Motor neuron (in vitro differentiated cells): ENCODE measurements at places on chromosomes 2 and 18.

DNA sequence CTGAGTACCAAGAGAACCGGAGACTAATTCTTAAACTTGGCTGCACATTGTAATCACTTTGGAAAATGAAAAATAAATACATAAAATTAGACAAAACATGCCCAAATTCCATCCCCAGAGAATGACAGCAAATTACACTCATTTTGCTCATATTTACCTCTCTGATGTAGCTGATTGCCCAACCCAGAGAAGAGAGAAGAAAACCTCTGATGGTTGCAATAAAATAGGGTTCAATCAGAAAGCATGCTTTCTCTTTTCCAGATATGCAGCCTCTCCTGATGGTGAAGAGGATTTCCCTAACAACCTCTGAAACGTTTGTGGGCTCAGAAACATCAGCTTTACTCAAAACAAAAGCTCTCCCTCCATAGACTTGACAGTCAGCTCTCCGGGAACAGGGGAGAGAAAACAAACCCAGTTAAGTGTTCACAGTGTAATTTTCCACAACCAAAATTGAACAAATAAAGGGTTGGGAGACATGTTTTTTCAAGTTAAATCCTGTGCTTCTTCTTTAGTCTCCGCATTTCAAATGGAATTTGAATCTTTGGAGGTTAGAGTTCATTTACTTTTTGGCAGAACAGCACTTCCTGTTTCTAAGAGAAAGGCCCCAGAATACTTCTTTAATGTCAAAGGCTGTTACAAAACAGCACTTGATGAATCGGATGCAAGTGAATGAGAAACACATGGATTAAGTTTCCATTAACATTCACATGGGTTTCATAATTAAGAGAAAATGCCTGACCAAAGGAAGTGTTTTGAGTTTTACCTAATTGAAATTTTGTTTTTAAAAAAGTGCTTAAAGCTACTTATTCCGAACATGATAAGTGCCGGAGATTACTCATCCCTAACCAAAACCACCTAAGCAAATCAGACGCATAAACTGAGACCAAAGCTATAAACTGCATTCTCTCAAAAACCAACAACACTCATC is 570.1 kb upstream of the SYT4 start:
- no peak for ATAC-seq

GRCh38 chr2:119592436-119592835 is 48.2 kb downstream of the CFAP221 start:
- no peak for ATAC-seq

GRCh38 chr18:50196261-50196660 is 1.3 kb upstream of the MYO5B start:
- no peak for ATAC-seq

DNA sequence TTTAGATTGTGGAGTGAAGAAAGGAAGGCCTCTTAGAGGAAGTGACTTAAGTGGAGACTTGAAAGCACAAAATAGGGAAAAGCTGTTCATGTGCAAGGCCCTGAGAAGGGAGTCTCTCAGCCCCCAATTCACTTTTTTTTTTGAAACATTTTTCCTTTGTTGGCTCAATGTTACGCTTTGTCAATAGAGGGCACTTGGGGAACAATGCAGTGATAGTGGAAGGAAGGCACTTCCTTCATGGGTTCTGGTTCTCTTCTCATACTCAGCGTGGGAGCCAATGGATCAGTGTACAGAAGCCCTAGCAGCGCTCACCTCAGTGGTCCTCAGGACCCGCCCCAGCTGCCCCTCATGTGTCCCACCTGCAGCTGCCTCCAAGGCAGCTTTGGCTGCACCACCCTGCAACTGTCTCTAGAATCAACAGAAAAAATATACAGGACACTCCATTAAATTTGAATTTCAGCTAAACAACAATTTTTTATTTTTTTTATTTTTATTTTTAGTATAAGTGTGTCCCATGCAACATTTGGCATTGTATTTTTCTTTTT is 8.6 kb upstream of the C2orf42 start:
- ATAC-seq, result no peak

DNA sequence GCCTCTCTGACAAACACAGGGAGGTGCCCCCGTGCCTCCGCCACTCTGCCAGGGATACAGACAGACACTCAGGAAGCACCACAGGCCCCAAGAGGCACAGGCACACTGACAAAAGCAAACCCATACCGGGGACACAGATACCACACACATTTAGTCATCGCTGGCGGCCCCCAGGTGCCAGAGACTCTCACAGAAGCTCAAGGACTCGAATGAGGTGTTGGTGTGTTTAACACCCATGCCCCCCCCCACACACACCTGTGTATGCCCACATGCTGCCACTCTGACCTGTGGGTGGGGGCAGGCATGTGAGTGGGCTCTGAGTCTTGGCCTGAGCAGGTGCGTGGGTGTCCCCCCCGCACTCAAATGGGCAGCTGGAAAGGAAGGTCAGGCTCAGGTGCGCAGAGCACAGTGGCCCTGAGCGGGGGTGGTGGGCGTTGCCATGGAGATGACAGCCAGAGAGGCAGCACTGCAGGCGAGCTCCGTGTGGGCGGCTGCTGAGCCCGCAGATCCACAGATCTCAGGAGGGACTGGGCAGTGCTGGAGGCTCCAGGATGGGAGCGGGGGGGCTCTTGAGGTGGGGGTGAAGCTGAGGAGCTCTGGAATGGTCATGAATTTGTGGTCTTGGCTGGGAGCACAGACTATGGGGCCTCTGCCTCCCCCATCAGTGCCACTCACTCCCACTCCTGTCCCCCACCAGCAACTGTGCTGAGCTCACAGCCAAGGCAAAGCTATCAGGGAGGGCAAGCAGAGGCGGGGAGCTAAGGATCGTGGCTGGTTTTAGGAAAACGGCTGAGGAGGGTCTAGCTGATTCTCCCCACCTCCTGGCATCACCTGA is 73.9 kb upstream of the TAF1B start:
- peak; percentile 67 for ATAC-seq

- no peak for ATAC-seq
These were observed 91.2 kb downstream of the NCKAP5 start for GRCh38 chr2:133476931-133477615.

GRCh38 chr2:74756356-74756890 is 77.5 kb upstream of the HK2 start:
- no peak for ATAC-seq

DNA sequence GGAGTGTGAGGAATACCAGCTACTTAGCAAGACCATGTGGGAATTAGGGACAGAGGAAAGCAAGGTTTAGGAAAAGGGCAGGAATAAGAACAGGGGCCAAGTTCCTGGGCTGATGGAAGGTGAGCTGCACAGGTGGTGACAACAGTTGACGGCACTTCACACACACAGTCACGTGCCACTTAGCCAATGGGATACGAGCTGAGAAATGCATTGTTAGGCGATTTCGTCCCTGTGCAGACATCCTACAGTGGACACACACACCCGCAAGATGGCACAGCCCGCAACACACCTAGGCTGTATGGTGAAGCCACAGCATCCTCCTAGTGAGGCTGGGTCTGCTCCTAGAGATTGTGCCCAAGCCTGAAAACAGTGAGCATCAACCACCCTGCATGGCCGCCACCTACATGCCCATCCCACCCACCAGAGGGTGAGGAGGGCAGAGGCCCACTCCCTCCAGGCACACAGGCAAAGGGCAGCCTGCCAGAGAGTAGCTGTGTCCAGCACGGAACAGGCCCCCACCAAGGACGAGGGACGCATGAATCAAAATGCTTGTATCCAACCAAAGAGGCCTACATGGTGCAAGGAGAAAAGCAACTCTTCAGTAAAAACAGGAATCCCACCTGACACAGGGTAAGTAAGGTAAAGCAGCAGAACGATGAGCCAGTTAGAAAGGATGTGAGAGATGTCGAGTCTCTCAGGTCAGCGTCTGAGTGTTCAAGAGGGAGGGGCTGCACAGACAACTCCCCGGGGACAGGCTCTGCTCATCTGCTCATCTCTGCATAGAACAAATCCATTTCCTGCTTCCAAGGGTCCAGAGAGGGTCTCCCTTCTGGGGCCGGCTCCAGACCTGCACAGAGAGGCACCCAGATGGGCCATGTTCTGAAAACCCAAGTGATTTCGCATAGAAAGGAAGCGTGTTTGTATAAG is 51.3 kb downstream of the ZNF516 start:
- ATAC-seq, result peak; percentile 78

- peak; percentile 82 for ATAC-seq
These were observed 92.2 kb upstream of the SEC11C start for GRCh38 chr18:59047321-59048047.

GRCh38 chr2:45273412-45274249 is 264.4 kb upstream of the SIX2 start:
- ATAC-seq, result no peak

DNA sequence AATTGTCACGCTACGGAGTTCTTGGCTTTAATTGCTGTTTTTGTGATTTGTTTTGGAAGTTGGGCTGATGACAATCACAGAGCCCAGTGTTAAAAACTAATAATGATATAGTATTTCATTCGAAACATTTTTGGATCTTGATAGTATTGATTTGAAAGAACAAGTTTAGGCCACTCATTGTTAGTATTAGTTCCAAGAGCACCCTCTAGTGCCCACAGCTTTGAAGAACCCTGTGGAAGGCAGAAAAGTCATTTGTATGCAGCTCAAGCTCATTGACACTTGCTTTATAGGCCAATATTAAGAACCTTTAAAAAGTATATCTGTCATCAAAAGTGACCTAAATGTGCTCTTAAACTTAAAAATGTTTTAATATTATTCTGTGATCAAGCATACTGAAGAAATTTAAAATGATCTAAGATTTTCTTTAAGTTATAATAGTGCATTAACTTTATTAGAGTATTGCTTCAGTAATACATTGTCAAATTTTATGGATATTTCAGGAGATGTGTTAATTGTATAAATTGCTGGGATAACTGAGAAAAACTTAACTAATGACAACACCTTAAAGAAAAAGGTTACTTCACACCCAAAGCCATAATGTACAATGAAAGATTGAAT is 191.0 kb downstream of the GRB14 start:
- peak; percentile 52 for ATAC-seq

GRCh38 chr2:85909005-85909404 is 20.2 kb upstream of the ST3GAL5 start:
- ATAC-seq, result no peak

DNA sequence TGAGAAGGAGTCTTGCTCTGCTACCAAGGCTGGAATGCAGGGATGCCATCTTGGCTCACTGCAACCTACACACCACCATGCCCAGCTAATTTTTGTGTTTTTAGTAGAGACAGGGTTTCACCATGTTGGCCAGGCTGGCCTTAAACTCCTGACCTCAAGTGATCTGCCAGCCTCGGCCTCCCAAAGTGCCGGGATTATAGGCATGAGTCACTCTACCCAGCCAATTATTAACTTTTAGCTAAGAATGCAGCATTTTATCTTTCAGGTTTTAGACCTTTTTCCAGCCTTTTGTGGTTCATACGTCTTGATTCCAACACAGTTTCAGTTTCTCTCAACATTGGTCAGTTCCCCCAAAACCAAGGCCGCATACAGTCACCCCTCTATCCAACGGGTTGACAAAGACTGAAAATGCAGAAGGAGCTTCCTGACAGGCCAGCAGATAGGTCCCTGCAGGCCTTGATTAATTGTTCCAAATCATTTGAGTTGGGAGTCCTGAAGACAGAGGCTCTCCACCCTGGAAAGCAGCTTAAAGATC is 262.2 kb upstream of the KLHL29 start:
- ATAC-seq, result no peak

DNA sequence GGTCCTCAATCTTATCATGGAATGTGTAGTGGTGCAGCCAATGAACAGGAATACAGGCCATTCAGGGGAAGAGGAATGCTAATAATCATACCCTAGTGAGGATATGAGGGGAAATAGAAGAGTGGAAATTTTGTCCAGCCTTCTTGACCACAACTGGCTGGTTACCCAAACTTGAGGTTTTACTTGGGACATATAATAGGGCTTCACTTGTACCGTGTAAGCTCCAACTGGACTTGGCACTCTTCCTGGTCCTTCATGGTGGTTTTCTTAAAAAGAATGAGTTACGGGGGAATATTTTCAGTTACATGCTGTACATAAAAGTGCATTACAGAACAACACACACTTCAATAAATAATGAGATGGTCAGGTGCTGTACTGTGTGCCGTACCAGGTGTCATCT is 234.9 kb upstream of the RASGRP3 start:
- ATAC-seq, result no peak

GRCh38 chr2:155643056-155643775 is 689.3 kb downstream of the NR4A2 start:
- ATAC-seq, result no peak

DNA sequence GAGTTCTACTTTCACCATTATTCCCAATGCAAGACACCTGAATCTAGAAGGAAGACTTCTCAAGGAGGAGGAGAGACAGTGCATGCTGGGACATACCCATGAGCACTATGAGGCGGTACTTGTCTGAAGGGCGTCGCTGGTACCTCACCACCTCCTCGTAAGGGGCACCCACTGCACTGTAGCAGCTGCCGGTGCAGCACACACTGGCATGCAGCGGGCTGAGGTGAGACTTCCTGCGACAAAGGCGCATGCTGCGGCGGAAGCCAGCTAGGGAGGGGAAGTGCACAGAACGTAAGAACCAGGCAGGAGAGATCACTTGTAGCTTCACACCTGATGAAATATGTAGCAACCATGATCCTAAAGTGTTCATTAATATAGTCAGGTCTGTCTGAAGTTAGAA is 12.8 kb upstream of the TMEM237 start:
- ATAC-seq, result no peak

- ATAC-seq, result no peak
These were observed 148.0 kb downstream of the LDLRAD4 start for GRCh38 chr18:13366541-13366940.

DNA sequence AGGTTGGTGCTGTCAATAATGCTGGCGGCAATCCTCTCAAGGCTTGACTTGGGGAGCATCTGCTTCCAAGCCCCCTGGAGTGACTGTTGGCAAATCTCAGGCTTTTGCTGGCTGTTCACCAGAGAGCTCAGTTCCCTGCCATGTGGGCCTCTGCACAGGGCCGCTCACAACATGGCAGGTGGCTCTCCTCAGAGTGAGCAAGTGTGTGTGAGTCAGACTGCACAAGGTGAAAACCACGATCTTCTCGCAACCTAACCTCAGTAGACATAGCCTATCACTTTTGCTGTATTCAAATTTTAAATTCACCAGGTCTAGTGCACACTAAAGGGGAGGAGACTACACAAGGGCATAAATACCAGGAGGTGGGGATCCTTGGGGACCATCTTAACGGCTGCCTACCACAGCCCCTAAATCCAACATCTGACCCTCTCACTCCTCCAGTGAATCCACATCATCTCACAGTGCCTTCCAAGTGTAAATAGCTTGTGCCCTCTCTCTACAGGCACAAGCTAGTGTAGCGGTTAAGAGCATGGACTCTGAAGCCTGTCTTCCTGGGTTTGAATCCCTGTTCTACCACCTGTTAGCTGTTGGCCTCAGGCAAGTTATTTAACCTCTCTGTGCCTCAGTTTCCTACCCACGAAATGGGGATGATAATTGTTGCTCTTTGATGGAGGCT is 187.7 kb upstream of the CXCR4 start:
- ATAC-seq, result no peak

GRCh38 chr2:228986961-228987360 is 284.1 kb downstream of the PID1 start:
- ATAC-seq, result peak; percentile 15
